Sciatic nerve (tissue), 2 donors: ENCODE measurements at places on chromosomes 12 and 14. TPM values are rescaled to one million over a fixed set of nuclear protein-coding genes. Genes with fewer than 3 reads are reported as not detected.

GRCh38 chr14:105533391-105533790 lies 7.0 kb downstream of the TMEM121 start:
- DNase-seq, result no peak

GRCh38 chr12:68648179-68648578 lies 37.5 kb downstream of the RAP1B start:
- no peak for DNase-seq

- DNase-seq, result no peak
Measured at GRCh38 chr12:128079-128478, 61.5 kb downstream of the IQSEC3 start.

Gene PLA2G1B
- not detected for total RNA-seq

- DNase-seq, result no peak
Measured at GRCh38 chr12:109192358-109192757, 76.0 kb downstream of the ACACB start.

DNA sequence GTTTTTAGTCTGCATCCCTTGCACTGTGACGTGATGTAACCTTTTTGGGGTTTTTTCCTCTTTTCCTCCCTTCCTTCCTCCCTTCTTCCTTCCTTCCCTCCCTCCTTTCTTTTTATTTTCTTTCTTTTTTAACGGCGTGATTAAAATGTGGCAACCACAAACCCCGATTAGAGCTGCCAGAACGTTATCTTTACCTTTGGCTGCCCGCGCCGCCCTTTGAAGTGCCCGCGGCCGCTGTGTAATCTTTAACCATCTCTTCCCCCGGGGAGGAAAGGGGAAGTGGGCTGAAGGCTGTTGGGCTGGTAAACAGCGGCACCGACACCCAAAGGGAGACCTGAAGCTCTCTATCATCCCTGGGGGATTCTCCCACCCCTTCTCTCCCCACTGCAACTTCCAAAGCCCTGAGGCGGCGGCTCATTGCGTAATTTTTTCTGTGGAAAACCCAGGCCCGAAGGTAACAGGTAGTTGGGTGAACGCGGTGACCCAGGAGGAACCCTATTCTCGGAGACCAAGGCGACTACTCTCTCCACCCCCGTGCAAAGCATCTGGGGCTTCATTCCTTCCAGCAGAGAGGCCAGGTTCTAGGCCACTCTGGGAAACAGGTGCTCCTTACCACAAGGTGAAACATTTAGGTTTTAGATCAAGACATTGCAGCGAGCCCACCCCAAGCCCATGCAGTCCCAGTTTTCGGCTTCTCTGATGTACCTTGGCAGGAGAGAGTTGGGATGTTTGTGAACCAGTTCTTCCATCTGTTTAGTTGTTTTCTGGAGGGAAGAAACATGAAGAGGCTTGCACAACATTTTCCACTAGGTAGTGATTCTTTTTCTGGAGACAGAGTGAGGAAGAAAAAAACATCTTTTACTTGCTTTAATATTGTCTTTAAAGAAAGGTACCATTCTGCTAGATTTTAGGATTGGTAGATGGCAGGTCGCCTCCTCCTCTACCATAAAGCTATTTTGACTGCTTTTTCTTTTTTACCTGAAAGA lies 1.5 kb downstream of the LGR5 start:
- no peak for DNase-seq

- no peak for DNase-seq
Measured at GRCh38 chr14:58805057-58805456, 167.3 kb downstream of the DACT1 start.

- no peak for DNase-seq
Measured at GRCh38 chr12:108374596-108375320, 35.6 kb upstream of the CMKLR1 start.

DNA sequence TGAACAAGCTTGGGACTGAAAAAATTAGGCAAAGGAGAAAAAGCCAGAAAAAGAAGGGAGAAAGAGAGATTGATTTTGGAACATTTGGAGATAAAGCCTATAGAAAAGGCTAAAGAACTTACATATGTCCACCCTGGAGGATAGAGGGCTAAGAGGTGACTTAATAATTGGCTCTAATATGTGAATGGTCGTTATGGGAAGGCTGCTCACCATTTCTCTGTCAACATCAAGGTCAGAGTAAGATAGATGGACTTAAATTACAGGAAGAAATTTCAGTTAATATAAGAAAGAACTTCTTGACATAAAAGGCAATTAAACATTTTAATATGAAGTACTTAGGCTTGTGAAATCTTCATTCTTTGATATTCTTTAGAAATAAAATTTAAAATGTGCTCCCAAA lies 238.6 kb downstream of the TRHDE start:
- no peak for DNase-seq

DNA sequence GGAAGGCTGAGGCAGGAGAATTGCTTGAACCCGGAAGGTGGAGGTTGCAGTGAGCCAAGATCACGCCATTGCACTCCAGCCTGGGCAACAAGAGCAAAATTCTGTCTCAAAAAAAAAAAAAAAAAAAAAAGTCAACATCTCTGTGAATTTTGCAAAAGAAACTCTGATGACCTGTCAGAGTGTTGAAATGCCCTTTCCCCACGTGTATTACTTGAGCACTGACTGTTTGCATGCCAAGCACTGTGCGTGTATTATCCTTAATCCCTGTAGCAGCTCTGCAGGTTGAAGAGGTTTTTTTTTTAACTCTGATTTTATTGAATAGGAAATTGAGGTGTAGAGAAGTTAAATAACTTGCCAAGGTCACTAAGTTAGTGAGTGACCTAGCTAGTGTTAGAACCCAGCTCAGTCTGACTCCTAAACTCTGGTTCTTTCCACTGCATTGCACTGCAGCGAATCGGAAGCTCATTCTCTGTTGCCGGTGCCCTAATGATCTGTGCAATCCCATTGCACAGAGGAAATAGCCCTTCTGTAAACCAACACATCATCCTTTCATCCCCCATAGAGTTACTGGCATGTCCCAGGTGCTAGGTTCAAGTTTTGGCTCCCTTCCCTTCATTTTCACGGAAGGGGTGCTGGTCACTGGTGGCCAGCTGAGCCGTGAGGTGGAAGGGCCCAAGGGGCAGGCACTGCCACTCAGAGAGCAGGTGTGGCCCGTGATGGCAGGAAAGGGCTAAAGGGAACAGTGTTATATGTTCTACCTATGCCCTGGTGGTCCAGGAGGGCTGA lies 122.3 kb downstream of the EML1 start:
- no peak for DNase-seq

- no peak for DNase-seq
Measured at GRCh38 chr12:103350116-103350515, 145.7 kb downstream of the C12orf42 start.

DNA sequence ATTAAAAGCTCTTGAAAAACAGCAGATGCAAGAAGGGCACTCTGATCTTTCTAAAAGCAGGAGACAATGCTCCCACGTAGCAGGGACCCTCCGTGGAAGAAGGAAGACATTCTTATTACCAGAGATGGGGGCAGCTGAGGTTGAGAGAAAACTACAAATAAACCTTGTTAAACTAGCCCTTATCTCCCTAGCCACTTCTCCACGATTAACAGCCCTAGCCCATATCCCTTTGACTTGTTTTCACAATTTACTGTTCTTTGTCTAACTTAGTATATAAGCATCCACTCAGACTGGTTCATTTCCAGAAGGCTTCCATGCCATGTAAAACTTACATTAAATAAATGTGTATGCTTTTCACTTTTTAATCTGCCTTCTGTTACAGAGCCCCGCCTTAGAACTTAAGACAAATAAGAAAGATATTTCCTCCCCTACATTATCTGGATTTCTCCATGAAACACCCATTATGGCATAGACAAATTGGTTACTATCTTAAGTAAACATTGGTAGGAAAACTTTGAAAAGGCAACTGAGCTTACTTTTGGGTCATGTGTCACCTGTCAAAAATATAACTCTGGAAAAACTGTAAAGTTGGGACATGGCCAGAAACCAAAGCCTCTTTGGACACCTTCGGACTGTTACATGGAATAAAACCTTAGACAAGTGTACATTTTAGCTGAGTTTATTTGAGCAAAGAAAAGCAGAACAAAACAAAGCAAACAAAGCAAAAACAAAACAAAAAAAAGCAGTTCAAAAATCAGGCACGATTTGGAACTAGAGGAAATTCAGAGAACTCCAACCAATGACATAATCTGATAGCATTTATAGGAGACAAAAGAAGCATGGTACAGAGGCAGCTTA lies 4.9 kb upstream of the RNASE1 start:
- DNase-seq, result no peak

Gene SPPL3
- 58.5 TPM for total RNA-seq

GRCh38 chr14:68283378-68284123 lies 464.0 kb downstream of the RAD51B start:
- DNase-seq, result no peak

Gene IAPP
- total RNA-seq, result not detected

GRCh38 chr12:12881151-12881909 lies 10.0 kb upstream of the GPRC5A start:
- DNase-seq, result no peak

DNA sequence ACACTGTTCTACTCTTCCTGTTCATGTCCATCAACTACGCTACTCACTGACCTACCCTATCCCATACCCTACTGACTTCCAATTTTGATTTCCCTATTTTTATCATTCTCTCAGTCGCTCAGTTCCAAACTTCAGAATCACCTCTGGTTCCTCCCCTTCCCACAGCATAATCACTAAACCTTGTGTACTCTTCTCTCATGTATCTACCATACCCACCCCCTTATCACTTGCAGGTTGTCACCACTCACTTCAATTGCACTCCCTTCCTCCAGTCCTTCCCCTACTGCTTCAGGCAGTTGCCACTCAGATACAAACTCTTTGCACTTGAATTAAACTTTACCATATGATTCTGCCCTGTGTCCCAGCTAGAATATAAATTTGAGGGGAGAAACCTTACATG lies 6.3 kb downstream of the RACGAP1 start:
- DNase-seq, result no peak

- no peak for DNase-seq
Measured at GRCh38 chr12:104653730-104654664, 197.2 kb downstream of the CHST11 start.

DNA sequence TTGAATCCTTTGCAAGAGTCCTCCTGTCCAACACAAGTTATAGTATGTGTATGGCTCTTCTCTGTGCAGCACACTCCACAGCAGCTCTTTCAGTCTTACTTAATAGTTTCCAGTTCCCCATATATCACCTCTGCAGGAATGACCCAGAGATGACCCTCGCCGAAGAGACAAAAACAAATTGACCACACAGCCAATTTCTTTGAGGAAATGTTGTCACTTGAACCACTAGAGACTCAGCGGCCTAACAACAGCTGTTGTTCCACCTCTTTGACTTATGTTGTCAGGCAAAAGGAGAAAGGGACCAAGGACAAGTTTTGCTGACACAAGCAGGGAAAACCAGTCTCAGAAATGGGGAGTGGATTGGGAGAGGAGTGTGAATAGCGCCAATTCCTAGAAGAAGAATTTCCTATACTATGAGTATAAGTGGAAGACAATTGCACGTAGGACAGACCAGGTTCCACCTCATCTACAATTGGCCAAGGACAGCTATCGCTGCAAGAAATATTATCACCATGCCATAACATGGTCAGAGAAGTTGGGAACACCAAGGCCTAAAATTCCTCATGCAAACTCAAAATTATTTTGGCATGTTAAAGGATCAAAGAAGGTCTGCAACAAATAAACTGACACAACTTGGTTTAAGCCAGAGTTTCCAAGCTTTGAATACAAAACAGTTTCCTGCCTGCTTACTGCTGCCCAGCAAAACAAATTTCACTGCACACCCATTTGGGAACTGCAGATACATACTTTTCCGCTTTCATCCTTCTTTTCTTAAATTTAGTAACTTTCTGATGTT lies 41.7 kb upstream of the ITPR2 start:
- DNase-seq, result no peak

DNA sequence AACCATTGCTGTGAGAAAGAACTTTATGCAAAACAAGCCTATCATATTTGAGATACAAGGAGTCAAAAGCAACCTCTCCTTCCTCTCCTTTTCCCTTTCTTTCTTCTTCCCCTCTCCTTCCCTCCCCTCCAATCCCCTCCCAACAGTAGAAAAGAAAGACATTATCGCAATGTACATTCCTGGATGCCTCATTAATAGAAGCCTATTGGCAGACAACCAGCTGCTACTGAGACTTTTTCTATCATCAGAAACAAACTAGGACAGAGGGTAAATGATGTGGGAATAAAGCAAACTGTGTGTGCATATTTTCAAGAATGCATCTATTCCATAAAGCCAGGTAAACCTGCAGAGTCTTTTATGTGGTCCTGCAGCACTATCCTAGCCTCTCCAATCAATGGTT lies 237.2 kb downstream of the ITPR2 start:
- DNase-seq, result no peak

DNA sequence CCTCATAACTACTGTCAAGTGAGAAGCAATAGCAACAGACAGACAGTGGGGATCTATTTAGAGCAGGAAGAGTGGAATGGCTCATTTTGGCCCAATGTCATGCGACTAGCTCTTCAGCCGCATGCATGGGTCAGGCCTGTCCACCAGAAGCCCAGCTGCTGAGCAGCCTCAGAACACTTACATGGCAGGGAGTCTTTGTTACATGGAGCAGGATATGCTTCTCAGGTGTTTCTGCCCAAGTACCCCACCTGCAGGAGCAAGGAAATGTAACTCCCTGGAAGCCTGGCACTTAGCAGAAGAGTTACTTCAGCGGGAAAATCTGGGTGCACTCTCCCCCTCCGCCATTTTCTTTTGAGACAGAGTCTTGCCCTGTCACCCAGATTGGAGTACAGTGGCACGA lies 73.5 kb upstream of the ARHGAP5 start:
- no peak for DNase-seq

Gene CMA1
- 2.3 TPM for total RNA-seq

DNA sequence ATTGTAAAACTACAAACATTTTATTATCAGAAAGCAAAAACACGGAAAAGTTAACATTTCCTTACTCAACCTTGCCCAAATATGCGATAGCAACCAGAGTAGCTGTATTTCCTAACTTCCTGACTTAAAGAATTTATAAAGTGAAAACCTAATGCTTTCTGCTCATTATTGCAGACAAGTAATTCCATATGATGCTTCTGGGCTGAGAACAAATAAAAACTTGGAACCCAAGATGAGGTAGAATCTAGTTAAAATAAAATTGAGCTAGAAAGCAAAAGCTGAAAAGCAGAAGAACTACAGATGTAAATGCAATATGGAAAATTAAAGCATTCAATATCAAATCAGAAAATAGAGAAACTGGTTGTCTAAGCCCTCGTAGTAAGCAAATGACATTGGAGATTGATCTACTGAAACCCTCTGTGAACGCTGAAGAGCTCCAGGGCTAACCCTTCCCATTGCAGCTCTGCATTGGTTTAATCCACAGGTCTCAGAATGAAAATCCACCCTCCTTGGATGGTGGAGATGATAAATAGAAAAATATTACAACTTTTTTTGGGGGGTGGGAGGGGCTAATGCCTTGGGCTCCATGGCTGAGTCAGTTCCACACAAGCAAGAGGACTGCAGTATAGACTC lies 40.7 kb downstream of the CORO1C start:
- DNase-seq, result no peak

Gene NT5DC3
- 26.2 TPM for total RNA-seq

Gene SYCP3
- not detected for total RNA-seq

GRCh38 chr14:90522571-90523191 lies 125.9 kb downstream of the CALM1 start:
- DNase-seq, result no peak

Gene PTPRO
- total RNA-seq, result 3.7 TPM
